Fibroblast of the aortic adventitia (primary cell): ENCODE measurements at places on chromosomes 7 and 10.
A peak's percentile ranks its signal among the peaks of the same experiment; 100 is the strongest.

GRCh38 chr7:39353615-39354376 lies 212.4 kb upstream of the YAE1 start:
- DNase-seq, result peak; percentile 51

DNA sequence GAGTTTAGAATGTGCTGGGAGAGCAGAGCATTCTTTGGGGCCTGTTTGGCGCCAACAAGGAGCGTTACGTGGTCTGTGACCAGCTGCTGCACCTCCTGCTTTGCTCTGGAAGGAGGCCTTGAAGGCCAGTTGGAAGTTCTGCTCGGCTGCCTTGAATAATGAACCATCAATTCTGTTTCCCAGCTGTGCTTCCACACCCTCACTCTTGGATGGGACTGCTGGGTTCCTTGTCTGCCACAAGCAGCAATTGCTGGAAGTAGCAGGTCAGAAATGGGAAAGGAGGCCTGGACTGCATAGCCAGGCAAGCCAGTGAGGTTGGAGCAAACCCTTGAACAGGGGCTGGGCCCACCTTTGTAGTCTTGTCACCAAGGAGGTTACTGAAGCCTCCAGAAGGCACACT lies 86.6 kb upstream of the INSYN2A start:
- no peak for DNase-seq

- DNase-seq, result no peak
Measured at GRCh38 chr10:97937928-97938327, 88.3 kb downstream of the GOLGA7B start.

DNA sequence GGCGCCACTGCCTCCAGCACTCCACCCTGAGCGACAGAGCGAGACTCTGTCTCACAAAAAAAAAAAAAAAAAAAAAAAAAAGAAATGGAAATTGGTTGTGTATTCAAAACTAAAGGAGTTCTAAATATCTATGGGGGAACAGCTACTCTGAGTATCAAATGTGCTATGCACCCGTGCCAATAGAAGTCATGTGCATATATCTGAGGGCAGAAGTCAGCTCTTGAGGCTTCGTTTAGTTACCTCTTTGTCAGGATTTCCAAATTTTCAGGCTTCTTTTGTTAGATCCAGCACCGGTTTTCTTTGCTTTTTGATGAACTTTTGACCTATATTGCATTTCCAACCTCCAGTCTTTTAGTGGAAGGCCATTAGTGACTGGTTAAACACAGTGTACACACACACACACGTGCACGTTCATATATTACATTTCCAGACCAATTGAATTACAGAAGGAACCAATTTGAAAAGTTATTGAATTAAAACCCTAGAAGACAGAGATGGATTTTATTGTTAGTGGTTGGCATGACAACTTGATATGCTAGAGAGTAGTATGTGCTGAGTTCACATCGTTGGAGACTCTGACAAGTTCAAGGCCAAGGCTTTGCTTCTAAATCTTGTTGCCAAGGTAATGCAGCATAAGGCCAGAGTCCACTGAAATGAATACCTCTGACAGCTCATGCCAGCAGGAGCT lies 33.1 kb upstream of the ADD3 start:
- DNase-seq, result peak; percentile 67

- peak; percentile 13 for DNase-seq
Measured at GRCh38 chr10:60006062-60006461, 99.7 kb upstream of the CCDC6 start.

DNA sequence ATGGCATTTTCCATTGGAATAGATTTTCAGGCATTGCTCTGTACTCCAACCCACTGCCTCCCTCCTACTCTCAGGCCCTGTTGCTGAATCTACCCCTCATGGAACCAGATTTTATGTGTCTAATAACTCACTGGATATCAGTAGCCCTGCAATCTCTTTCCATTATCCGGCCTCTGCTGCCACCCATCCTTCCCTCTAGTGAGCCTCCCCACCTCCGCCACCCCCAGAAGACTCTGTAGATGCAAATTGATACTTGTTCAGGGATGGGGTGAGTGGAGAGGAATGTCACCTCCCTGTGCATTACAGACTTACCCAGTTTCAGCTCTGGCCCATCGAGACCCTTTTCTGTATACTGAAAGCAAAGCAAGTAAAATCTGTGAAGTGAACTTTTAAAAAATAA lies 52.3 kb upstream of the PHYHIPL start:
- no peak for DNase-seq

GRCh38 chr7:121576148-121576917 lies 180.2 kb upstream of the FAM3C start:
- DNase-seq, result no peak

GRCh38 chr10:48382982-48383381 lies 76.5 kb downstream of the MAPK8 start:
- no peak for DNase-seq

DNA sequence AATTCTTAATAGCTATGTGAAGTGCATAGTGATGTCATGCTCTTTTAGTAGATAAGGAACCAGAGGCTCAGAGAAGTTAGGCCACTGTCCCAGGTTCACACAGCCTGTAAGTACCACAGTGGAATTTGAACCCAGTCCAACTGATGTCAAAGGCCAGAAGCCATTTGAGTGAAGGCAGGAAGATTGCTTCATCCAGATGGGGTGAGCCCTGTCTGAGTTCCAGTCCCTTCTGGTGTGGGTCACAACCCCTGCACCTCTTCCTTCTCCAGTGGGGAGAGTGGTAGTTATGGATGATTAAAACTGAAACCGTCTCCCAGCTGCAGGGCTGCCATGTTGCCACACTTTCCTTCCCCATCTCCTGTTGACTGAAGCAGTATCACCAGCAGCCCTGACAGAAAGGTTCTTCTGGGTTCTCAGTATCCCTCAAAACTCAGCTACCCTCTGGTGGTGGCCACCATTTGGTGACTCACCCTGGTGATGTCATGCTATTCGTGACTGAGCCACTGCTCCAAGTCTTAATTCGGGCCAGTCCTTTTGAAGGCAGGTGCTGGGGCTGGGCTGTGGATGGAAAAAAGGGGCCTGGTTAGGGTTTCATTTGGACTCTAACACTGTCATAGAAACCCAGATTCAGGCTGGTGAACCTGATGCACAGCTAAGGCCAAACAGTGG lies 1.5 kb upstream of the C10orf95 start:
- DNase-seq, result peak; percentile 64

GRCh38 chr7:115631782-115632181 lies 398.8 kb downstream of the TFEC start:
- DNase-seq, result peak; percentile 54

DNA sequence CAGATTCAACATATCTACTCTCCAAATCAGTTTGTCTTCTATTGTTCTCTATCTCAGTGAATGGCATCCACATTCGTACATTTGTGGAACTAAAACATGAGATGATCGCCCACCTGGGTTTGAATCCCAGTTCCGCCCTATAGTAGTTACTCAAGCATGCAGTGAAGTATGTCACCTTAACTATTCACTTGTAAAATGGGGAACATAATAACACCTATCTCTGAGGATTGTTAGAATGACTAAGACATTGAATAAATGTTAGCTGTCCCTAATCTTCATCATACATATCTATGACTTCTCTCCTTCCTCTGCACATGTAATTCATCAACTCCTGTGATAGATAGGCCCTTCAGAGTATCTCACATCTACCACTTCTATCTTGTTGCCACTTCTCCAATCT lies 24.7 kb downstream of the UBE2D1 start:
- no peak for DNase-seq

- DNase-seq, result no peak
Measured at GRCh38 chr7:151497306-151497871, 22.3 kb downstream of the RHEB start.
